ENCODE measurements at places on chromosomes 16 and 17. TPM values are rescaled to one million over a fixed set of nuclear protein-coding genes. Genes with fewer than 3 reads are reported as not detected.

Gene XPO6
- 93.1 TPM for total RNA-seq

Gene CHD9NB
- 0.11 TPM for total RNA-seq

Gene LLGL2
- total RNA-seq = 14.7 TPM

Gene FTSJ3
- total RNA-seq = 48.1 TPM

Gene PYCARD
- 138 TPM for total RNA-seq

Gene NPIPA5
- 1.2 TPM for total RNA-seq

Gene CAPN15
- total RNA-seq = 39.7 TPM

Gene TCAP
- total RNA-seq = 0.08 TPM

Gene CHRNE
- not detected for total RNA-seq

Gene ARL5C
- not detected for total RNA-seq

Gene CIITA
- total RNA-seq = not detected

Gene PRAC1
- not detected for total RNA-seq

Gene DOC2B
- not detected for total RNA-seq

Measured in hair follicular keratinocyte (primary cell).